Brain (organoid and tissue), 16 donors: ENCODE measurements at places on chromosomes 3 and 15.
A peak's percentile ranks its signal among the peaks of the same experiment; 100 is the strongest.

GRCh38 chr15:60973637-60974415 lies 255.3 kb downstream of the RORA start:
- no peak for DNase-seq

DNA sequence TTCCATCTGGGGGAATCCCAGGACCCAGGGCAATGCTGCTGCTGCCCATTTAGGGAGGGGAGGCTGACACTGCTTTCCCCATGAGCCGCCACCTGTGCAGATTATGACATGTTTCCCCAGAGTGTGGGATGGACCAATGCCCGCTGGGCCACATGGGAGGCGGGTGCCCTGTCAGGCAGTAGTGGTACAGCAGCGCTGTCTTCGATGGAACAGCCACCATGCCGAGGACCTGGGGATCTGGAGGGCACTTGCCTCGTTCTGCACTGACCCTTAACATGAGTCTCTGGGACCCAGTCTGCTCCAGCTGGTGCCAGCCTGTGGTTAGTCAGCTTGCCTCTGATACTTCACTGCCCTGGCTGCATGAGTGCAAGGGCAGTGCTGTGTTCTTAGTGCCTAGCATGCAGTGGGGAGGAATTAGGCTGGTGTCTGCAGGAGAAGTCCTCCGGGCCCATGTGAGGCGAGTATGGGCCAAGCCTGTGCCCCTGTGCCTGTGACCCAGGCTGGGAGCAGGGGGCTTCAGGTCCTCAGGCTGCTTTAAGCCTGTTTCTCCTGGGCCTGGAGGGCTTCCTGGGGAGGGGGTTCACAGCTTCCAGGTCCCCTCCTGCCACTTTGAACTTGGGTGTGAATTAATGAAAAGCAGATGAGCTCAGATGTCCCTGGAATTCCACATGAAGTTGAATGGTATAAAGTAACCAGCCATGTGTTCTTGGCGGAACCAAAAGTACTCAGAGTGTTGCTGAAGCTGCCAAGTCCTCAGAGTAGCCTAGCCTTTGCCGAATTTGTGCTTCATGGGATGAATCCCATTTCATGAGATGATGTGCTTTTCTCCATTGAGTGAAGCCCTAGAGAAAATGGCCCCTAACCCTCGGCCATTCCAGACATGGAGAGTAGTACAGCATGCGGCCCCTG lies 22.9 kb downstream of the KLF13 start:
- DNase-seq = no peak

DNA sequence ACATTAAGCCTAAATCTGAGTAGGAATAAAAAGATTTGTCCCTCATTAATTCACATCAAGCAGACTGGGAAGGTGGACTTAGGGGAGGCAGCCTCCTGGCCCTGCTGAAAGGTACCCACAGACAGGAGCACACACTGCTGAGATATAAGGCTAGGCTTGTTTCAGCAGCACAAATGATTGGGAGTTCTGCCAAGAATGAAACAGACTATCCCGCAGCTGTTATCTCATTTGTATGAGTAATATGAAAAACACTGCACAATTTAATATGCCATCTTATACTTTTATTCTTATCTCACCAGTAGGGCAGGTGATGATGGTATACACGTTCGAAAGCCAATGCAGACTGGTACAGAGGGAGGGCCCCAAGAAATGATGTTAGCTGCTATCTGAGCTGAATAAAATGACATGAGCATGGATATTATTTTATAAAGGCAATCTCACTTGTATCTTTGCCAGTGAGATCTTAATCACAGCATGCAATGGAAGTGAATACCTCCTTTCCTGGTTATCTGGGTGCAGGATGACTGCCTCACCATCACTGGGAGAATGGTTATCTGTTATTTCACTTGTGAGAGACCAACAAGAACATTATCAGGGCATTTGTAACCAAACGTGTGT lies 258.7 kb upstream of the PPP2R3A start:
- DNase-seq = peak; percentile 32

DNA sequence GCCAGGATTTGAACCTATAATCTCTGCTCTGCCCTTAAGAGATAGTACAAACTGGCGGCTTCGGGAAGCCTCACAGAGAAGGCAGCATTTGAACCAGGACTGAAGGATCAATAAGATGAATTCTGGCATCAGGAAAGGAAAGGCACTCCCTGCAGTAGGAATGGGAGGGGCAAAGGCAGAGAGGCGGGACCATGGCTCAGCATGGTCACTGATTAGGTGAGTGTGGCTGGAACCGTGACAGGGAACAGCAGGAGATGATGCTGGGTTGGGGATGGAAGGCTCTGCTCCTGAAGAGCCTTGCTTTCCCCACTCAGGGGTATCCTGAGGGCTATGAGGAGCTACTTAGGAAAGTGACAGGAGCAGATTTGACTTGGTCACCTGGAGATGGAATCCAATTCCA lies 158.5 kb downstream of the FEZF2 start:
- no peak for DNase-seq

DNA sequence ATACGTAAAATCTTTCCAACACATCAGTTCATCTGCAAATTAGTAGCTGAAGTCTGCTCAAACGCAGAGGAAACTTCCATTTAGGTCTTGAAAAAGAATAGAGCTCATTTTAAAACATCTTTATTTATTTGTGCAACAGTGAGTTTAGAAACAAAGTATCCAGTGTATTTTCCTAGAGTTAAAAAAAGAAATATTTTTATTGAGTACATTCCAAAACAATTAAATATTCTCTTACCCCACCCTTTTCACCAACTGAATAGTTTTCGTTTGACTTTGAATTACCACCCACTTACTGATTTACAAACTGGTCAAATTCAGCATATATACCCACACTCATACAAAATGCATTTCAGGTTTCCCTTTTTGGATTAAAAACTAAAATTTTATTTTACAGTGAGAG lies 104.7 kb downstream of the ZBTB20 start:
- no peak for DNase-seq

DNA sequence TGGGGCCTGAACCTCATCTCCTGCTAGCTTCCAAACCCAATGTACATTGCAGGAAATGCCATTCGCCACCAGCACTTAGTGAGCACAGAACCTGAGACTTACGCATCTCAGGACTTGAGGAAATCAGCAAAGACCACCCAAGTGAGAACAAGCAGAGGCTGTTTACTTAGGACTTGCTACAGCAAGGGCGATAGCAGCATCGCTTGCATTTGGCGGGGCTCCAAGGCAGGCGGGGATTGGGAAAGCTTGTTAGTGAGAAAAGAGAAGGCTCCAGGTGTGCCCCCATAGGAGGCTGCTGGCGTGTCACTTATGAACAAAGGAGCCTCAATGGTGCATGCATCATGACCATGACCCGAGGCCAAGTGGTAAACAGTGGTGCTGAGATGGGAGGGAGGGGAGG lies 19.7 kb downstream of the SLC6A20 start:
- DNase-seq = peak; percentile 40

- DNase-seq = no peak
These were observed 239.4 kb upstream of the LRRN1 start for GRCh38 chr3:3559786-3560185.

DNA sequence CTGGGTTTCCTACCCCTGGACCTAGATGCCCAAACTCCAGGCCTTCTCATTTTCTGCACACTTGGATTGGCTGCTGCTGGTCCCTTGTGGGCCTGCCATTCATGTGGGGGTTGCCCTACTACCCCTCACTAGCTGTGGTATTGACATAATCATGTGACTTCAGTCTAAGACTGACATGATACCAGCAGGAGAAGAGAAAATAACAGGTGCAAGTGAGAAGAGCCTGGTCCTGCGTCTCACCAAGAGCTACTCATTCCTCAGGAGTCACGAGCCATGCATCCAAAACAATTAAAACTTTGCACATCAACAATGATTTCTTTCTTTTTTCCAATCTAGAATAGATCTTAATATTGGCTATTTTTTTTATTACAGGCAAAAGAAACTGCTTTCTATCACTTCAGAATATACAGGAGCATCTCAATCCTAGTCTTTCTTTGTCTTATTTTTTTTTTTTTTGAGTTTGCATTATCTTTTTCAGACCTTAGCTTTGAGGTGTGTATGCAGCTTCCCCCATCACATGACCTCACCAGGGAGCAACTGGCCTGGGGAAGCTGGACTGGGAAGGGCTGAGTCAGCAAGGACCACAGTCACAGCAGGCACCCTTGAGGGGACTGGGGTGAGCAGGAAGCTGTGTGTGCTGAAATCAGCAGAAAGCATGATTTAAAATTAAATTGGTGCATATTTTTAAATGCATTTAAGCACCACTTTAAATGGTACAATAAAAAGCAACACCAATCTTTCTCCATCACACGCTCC lies 27.6 kb downstream of the SLC9A9 start:
- DNase-seq = no peak

DNA sequence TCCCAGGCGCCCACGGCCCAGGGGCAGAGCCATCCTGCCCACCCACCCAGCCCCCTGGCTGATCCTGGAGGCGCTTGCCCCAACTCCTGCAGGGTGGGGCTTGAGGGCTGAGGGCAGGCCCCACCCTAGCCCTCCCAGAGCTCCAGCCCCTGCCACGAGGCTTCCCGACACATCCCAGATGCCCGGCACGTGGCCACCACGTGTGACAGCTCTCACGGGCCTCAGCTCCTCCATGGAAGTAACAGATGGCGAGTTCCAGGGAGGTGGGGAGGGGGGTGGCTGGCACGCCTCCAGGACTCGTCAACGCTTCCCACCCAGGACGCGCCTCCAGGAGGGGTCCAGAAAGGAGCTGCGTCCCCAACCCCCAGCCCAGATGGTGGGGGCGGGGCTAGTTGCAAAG lies 29.1 kb downstream of the PLXND1 start:
- peak; percentile 60 for DNase-seq

- DNase-seq = no peak
These were observed 8.2 kb upstream of the PODXL2 start for GRCh38 chr3:127620637-127621375.

DNA sequence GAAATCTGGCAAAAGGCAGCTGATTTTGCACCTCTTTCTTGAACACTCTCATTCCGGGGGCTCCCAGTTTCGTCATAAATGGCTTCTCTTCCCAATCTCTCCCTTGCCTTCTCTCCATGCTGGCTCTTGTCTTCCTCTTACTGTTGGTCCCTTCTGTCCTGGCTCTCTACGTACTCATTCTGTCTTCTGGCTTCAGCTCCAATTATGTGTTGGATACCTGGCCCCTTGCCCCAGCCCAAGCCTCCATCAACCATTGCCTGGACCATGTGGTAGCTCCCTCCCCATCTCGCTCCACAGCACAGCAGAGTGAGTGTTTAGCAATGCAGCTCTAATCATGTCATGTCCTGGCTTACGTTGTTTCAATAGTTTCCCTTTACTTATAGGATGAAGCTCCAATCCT lies 21.7 kb upstream of the KY start:
- DNase-seq = peak; percentile 59

DNA sequence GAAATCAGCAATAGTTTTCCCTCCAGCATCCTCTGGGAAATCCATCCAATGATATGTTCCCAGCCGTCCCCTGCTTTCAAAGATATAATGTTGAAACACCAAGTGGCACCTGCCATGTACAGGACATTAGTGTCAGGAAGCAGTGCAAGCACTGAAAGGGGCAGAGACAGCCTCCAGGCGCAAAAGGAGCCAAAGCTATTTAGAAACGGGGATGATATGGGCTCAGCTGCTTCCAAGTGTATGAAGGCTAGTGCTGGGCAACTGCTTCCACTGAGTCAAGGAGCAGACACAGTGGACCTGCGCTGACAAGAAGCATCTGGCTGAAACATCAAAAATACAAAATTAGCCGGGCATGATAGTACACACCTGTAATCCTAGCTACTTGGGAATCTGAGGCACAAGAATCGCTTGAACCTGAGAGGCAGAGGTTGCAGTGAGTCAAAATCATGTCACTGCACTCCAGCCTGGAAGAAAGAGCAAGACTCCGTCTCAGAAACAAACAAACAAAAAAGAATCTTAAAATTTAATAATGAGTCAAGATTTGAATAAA lies 119.7 kb downstream of the AQP9 start:
- no peak for DNase-seq

- no peak for DNase-seq
These were observed 8.0 kb downstream of the TUSC7 start for GRCh38 chr3:116717566-116717965.

GRCh38 chr15:67049351-67050044 lies 15.9 kb upstream of the SMAD3 start:
- no peak for DNase-seq

DNA sequence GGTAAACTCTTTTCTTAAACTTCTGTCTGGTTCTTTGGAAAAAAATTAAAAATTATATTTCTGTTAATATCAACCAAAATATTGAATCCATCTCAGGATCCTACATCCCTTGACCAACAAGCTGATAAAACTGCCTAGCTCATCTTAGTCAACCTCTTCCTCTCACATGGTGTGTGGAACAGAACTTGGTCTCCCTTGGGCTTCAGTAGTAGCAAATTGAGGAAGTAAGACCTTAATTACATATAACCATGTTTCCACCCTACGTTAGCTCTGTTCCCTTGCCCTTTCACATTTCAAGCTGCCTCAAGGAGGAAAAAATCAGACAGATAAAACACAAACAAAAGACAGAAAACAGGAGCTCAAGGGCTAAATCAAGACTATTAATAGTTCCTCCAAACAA lies 116.4 kb downstream of the GREM1 start:
- no peak for DNase-seq

GRCh38 chr15:84953136-84953535 lies 28.5 kb upstream of the PDE8A start:
- no peak for DNase-seq

GRCh38 chr3:14352002-14352627 lies 50.3 kb upstream of the SLC6A6 start:
- DNase-seq = no peak
